ENCODE measurements at places on chromosomes 1 and 21.

DNA sequence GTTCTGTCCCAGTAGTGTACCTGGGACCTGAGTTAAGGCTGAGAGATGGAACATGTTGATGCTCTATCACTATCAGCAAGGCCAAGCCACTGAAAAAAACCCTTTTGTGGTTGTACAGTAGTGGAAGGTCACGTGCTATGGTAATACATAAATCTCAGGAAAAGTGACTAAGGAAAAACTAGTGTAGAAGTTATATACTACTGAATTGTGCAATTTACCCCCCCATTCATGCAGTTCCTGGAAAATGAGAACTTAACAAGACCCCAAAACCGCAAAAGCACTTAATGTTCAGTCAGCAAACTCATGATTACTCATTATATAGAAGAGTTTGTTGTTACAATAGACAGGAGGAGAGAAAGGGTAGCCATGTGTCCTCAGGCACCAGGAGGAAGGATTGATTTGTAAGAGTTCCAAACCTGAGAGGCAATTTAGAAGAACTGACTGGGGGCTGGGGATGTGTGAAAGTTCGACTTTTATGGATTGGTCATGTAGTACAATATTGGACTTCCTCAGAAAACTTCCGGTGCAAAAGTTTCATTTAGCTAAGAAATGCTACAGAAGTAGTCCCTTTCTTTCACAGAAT lies 91.6 kb downstream of the RGL1 start:
- no peak for DNase-seq

- DNase-seq: no peak
These were observed 33.5 kb downstream of the CYYR1 start for GRCh38 chr21:26539566-26539965.

- DNase-seq: no peak
These were observed 147.3 kb downstream of the DUSP10 start for GRCh38 chr1:221594576-221594975.

DNA sequence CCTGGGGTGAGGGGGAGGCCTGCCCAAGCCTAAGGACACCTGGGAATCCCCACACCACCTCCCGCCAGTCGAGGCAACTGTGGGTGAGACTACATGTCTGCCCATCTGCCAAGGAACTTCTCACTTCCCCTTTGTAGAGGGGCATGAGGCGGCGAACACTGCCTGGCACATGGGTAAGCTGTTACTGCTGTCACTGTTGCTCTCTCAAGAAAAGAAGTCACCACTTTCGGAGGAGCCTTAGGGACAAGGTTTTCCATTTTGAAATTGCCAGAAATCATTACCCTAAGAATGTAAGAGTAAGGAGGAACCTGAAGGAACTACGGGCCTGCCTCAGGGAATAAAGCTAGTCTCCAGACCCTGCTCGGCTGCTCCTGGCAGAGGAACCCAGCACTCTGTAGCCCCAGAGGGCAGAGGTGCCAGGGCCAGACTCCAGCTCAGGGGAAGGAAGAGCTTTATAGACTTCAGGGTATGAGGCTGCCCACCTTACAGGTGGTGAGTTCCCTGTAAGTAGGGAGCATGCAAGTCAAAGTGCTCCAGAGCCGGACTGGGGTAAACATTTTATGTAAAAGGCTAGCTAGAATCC lies 23.3 kb downstream of the SLC2A1 start:
- no peak for DNase-seq

DNA sequence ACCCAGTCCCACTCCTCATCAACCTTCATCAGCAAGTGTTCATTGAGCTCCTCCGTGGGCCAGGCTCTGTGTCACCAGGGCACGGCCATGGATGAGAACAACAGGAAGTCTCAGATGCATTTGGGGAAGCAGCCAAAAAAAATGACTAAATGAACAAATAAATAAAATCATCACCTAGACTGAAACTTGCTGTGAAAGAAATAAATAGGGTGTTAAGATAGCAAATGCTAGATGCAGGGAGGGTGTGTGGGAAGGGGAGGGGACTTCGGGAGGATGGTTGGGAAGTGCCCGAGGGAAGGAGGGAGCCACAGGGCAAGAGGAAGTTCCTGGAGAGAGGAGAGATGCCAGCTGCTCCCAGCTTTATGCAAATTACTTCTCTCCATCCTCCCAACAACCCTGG lies 696.7 kb downstream of the PTPRU start:
- DNase-seq: no peak

DNA sequence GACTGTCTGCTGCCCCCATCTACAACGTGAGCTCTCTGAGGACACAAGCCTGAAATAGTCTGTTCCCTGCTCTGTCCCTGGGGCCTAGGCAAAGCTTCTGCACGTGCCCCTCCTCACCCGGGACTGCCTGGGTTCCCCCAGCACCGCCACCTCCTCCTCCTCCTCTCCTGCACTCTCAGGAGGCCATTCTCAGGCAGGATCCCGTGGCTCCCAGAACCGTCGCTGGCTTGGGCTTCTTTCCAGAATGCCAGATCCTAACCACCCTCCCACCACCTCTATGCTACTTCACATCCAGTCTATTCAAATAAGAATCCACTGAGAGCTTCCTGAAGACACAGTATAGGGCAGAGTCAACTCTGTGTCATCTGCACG lies 11.2 kb downstream of the NPHP4 start:
- no peak for DNase-seq

DNA sequence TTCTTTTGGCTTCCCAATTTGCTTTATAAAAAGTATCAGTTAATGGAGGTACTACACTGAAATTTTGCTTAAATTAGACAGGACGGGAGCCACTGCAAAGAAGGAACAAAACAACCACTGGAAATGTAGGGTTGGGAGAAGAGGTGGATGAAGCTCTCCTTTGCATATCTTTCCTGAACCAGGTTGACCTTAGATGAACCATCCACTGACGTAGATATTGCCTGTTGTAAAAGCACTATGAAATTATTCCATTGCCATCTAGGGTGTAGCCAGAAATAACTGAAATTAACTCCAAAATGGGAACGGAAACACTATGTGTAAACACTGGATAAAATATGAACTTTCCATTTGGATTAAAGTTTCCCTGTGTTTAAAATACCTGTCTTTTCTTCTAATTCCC lies 1.2 kb upstream of the ABL2 start:
- no peak for DNase-seq

- no peak for DNase-seq
These were observed 31.2 kb downstream of the SLX9 start for GRCh38 chr21:44970766-44971671.

GRCh38 chr21:36297938-36298572 lies 21.9 kb upstream of the MORC3 start:
- DNase-seq: peak; percentile 22

GRCh38 chr1:12528021-12528852 lies 89.8 kb downstream of the DHRS3 start:
- no peak for DNase-seq

- no peak for DNase-seq
These were observed 2.5 kb downstream of the BACE2 start for GRCh38 chr21:41170442-41170841.

DNA sequence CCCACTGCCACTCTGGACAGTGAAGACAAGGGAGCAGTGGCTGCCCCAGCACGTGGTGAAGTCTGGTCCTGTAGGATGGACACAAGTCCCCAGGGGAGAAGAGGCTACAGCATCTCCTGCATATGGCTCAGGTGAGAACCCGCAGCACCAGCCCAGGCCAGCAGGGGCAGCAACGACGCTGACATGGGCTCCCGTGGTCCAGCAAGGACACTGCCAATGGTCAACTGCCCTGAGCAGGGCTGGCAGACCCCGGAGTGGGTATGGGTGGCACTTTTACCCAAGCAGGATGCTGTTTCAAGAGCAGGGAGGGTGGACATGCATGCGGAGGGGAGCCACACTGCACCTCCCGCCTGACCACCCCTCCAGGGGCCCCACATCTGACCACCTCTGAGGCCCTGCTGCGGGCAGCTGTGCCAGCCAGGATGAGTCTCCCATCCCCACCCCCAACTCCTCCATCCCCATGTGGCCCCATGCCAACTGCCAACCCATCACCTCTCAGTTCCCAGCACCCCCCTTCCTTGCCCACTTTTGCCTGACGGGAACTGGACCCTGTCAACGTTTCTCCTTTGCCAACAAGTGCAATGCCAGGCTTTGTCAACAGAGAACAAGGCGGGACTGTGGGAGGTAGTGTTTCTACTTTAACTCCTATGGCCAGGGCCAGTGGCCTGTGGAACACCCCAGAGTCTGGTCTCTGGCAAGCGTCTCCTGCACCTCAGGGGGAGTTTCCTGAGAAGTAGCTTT lies 8.6 kb downstream of the MORN1 start:
- no peak for DNase-seq

- no peak for DNase-seq
These were observed 15.4 kb upstream of the WASF2 start for GRCh38 chr1:27505420-27505680.

DNA sequence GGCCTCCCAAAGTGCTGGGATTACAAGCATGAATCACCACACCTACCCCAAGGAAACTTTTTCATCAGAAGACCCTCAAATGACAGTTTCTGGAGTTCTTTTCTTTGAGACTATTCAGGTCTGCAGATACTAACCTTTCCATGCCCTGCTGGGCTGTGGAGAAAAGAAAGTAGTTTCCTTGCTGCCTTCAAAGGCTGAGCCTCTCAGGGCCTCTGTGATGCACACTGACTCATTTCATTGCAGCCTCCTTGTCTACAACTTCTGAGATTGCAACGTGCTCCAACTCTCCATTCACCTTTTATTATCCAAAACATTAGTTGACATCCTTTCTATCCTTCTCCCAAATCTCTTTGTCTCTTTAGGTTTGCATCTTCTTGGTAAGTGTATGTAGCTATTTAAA lies 8.8 kb upstream of the SAMSN1 start:
- no peak for DNase-seq

DNA sequence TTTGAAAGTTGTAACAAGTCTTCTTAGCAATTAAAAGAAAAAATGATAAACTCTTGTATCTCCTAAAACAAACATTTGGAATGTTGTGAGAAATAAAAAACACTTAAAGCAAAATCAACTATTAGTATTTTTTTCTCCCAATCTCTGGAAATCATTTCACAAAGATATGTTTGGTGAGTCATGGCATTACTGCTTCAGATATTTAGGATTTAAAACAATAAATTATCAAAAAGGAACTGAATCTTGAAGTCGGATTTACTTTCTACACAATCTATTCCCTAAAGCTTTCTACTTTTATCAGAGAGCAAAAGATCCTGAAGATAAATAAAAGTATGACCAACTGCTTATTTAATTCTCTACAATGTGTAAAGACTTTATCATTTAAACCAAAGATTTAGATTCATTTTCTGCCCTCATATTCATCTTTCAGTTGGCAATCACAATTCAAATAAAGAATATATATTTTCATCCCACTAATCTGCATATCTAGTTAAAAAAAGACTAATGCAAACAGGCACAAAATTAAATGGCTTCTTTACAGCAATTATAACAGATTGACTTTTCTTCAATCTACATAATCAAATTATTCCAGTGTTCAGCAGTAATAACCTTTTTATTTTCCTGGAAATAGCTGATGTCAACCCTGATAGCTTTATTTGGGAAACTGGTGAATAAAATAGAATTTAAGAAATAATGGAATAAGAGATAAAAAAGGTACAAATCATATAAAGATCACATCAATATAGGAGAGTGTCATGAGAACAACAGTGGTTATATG lies 230.0 kb downstream of the COP1 start:
- DNase-seq: no peak

DNA sequence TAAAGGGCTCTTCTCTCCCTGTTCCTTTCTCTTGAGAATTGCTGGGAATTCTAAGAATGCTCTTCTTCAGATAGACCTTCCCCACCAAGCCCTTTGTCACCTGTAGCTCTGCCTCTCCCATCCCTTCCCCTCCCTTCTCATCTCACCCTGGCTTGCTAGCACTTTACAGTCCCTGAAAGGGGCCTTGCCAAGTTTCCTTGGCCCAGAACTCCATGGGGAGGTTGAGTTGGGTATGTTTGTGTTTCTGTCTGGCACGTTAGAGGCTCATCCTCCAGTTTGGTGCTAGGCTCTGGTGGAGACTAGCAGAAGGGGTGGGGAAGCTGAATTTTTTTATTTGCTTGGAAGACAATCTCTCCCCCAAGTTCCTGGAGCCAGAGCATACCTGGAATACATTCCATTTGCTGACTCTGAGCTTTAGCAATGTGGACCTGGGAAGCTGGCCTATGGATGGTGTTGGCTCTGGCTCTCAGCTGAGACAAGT lies 4.9 kb downstream of the CGN start:
- DNase-seq: no peak

GRCh38 chr1:174761901-174762585 lies 237.7 kb upstream of the CACYBP start:
- no peak for DNase-seq

- DNase-seq: no peak
These were observed 76.8 kb downstream of the SLC45A1 start for GRCh38 chr1:8394456-8395321.

Data from stimulated activated CD4-positive, alpha-beta T cell treated with anti-CD3 and anti-CD28 coated beads, Interleukin-1b, Interleukin-23, amount 100 ng/mL, for 4 hours (primary cell).